ENCODE measurements at places on chromosomes 5 and 9.
A peak's percentile ranks its signal among the peaks of the same experiment; 100 is the strongest.

GRCh38 chr5:87398981-87399614, 13.6 kb downstream of the CCNH start:
- DNase-seq, result no peak

DNA sequence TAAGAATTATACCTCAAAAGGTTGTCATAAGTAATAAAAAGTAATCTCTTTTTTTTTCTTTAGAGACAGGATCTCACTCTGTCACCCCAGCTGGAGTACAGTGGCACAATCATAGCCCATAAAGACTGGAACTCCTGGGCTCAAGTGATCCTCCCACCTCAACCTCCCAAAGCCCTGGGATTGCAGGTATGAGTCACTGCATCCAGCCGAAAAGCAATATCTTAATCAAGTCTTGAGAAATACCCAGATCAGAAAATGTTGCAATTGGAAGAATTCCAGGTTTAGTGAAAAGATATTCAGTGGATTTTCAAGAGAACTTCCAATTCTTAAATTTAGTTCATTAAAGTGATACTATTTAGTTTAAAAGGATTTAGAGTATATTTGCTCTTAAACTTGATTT, 40.9 kb upstream of the IDNK start:
- no peak for DNase-seq

DNA sequence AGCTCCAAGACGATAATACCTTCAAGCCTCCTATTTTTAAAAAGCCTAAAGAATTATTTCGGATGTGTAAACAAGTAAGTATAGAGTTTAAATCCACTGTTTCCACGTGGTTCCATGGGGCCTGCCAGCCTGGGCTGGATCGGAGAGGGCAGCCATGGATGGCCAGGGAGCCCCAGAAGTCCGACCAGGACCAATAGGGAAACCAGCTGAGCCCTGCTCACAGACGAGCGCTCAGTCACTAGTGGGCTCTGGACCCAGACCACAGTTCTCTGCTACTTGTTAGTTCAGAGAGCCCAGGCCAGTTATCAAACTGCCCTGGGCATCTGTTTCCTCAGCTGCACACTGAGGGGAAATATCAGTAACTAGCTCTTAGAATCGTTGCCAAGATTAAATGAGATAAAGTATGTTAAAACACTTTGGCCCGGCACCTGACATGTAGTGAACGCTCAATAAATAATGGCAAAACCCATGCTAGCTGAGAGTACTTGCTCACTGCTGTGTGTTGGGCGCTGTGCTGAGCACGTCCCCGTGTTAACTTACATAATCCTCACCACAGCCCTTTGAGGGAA, 124.8 kb downstream of the RGS3 start:
- DNase-seq, result no peak

GRCh38 chr5:111237470-111237869, 13.3 kb downstream of the CAMK4 start:
- DNase-seq, result no peak

DNA sequence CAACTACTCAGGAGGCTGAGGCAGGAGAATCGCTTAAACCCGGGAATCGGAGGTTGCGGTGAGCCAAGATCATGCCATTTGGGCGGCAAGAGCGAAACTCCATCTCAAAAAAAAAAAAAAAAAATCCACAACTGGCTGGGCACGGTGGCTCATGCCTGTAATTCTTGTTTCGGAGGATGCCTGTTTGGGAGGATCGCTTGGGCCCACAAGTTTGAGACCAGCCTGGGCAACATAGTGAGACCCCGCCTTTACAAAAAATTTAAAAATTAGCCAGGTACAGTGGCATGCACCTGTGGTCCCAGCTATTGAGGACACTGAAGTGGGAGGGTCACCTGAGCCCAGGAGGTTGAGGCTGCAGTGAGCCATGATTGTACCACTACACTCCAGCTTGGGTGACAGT, 1.9 kb upstream of the EIF4EBP3 start:
- no peak for DNase-seq

DNA sequence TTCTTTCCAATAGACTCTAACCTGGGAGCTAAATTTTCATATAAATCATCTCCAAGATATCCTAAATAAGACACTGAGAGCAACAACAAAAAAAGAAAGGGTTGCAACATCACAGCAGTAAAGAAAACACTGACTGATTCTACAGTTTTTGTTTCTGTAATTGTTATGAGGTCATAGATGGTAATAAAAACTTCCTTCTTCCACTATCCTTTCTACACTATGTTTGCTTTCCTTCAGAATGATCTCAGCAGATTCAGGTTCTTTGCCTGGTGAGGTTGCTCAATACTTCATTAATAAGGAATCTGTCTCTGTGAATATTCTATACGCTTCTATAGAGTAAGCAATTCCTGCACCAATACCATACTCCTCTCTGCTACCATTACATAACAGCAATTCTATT, 835.6 kb upstream of the GRAMD2B start:
- no peak for DNase-seq

- no peak for DNase-seq
These were observed 109.6 kb downstream of the FGF18 start for GRCh38 chr5:171528865-171529614.

DNA sequence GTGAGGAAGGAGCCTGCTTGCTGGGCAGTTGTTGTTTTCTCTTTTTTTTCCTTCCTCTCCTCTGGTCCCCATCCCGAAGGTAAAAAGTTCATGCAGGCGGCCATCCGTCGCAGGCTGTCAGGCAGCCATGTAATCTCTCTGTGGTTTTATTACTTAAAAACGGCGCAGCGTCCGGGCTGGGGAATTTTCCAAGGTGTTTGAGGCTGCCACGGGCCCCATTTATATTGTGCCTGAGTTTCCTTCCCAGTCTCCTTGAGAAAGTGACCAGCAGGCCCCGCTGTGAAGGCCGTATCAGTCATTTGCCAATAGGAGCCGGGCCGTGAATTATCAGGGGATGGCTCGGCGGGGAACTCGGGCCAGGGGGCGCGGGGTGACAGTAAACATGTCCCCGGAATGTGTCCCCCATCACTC, 289.7 kb downstream of the PBX3 start:
- no peak for DNase-seq

DNA sequence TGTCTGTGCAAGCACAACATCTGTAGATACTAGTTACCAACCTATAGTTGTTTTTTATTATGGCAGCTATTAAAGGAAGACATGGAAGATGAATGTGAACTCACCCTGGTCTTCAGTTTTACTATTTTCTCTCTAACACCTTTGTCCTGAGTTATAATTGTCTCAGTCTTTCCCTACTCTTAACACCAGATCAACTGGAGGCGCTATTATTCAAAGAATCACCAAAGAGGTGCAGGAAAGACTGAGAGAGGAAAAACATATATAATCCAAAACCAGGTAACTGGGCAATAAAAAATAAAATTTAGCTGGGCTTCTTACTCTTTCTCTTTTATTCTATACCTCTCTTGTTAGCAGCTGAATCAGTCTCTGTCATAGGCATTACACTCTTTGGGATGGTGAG, 134.2 kb upstream of the C6 start:
- no peak for DNase-seq

GRCh38 chr5:127934791-127935256, 148.7 kb upstream of the SLC12A2 start:
- DNase-seq, result no peak

GRCh38 chr9:89879276-89879675, 274.5 kb downstream of the GADD45G start:
- no peak for DNase-seq

GRCh38 chr5:5739490-5739945, 317.0 kb downstream of the ICE1 start:
- DNase-seq, result no peak

GRCh38 chr9:2320114-2320513, 301.5 kb upstream of the VLDLR start:
- no peak for DNase-seq

DNA sequence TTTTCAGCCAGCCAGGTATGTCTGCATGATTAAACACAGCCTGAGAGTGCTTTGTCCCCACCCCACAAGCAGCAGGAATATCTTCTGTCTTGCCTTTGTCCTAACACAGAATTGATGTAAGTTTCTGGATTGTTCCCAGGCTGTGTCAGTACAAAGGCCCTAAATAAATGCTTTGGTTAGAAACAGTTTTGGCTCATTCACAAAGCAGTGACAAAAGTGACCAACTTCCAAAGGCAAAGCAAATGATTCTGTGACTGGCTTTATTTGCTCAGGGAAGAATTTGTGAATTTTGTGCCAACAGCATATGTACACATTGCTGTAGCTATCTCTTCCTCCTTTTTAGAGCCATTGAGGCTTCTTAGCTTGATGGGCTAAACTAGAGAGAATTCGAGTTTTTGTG, 133.7 kb downstream of the PLPPR1 start:
- peak; percentile 18 for DNase-seq

DNA sequence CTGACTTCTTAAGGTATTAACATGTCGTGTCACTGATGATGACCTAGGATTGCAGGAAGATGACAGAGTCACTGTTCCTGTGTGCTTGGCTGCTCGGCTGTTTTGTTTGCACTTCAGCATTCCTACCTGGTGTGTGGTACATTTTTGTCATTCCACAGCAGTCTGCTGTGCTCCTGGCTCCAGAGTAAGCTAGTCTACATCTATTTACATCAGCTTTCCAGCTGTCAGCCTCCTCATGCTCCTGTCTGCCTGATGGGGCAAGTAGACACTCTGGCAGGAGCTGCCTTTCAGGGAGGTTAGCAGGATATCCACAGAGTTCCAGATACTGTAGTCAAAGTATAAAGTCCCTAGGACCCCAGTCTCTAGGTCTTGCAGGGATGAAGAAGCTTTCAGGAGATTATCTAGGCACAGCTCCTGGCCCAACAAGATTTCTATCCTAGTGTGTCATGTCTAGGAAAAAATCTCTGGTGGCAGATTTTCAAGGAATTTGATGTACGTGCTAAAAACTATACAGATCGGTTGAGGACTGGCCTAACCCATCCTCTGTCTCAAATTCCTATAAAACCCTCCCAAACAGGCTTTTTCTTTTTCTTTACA, 28.4 kb downstream of the RUSC2 start:
- no peak for DNase-seq

GRCh38 chr9:6413365-6414246, 607 bp downstream of the UHRF2 start:
- DNase-seq, result no peak

DNA sequence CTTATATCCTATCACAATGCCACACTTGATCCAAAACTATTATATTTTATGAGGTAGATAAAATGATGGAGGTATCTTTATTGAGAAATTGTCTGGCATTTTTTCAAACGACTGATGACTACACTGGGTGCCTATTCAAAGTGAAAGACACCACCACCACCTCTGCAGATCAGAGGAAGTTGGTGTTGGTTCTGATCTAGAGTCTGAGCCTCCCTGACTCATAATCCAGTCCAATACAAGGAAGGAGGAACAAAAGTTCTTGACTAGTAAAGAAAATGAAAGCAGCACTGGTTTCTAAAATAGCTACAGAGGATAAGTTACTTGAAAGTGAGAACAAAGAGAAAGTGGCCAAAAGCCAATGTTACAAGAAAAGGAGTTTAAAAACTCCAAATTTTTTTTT, 139.9 kb downstream of the RFX3 start:
- no peak for DNase-seq

- DNase-seq, result no peak
These were observed 187.5 kb upstream of the NR4A3 start for GRCh38 chr9:99634186-99634585.

DNA sequence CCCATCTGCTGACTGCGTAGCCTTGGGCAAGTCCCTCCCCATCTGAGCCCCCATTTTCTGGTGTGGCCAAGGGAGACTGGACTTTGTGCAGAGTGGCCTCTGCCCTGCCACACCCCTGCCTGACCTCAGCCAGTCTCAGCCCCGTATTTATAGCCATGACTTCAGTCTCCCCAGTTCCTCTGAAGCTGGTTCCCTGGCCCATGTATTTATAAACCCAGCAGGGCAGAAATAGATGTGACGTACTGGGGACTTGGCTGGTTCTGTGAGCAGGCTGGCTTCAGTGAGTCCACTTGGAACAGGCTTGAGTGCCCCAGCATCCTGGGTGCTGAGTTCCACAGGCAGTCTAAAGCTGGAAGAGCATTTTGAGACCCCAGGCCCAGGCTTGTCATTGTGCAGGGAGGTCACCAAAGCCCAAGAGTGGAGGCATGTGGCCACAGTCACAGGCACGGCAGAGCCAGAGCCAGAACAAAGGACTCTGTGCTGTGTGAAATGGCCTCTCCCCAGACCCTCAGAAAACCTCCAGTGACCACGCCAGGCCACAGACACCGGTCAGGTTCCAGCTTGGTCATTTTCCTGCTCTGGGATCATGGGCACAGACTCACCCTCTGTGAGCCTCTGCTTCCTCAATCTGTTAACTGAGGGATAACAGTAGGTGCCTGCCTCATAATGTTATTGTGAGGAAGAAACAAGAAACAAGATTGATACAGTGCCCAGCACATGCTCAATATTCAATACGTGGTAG, 30.4 kb upstream of the SYNPO start:
- no peak for DNase-seq

- DNase-seq, result no peak
These were observed 16.5 kb downstream of the GARNL3 start for GRCh38 chr9:127280880-127281660.

DNA sequence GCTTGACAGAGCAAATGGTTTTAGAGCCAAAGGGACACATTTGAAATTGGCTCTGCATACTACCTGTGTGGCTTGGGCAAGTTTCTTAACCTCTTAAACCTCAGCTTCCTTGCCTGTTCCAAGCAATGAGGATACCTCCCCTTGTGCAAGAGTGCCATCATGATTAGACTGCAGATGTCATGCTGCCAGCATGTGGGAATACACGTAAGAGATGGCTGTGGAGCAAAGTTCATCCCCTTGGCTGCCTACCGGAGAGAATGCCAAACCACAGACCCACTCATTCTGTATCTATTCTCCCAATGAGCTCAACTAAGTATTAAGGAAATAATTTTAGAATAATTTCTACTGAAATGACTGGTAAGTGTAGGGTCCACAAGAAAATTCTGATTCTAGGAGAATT, 101.3 kb downstream of the WDR41 start:
- no peak for DNase-seq

DNA sequence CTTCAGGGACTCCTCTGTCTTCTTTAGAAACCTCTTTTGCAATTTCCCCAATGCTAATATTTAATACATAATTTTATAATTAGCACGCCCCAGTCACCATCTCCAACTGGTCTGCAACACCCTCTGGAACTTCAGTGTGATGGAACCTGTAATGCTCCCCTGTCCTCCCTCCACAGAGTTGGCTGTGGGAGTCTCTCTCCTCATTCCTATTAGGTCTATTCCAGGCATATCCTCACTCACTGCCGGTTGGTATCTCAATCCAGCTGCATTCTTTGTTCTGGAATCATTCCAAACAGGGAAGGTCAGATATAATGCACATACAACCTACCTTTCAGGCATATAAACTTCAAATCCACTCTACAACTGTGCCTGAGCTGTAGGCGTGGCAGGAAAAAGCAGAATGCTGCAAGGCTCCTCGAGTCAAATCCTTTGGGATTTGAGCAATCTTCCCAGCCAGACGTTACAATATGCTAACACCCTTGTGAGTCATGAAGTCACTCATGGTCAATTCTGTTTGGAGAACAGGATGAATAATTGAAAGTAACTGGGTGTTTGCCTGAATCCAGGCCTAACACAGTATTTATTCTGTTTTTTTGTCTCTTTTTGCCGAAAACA, 293.8 kb downstream of the CWC27 start:
- peak; percentile 34 for DNase-seq

GRCh38 chr5:9284781-9285307, 261.0 kb downstream of the SEMA5A start:
- DNase-seq, result no peak
